ENCODE measurements at places on chromosomes 3 and 15.

GRCh38 chr15:69636169-69636915, 183.7 kb downstream of the RPLP1 start:
- DNase-seq: no peak

GRCh38 chr3:99710094-99710493, 71.7 kb downstream of the COL8A1 start:
- DNase-seq: no peak

DNA sequence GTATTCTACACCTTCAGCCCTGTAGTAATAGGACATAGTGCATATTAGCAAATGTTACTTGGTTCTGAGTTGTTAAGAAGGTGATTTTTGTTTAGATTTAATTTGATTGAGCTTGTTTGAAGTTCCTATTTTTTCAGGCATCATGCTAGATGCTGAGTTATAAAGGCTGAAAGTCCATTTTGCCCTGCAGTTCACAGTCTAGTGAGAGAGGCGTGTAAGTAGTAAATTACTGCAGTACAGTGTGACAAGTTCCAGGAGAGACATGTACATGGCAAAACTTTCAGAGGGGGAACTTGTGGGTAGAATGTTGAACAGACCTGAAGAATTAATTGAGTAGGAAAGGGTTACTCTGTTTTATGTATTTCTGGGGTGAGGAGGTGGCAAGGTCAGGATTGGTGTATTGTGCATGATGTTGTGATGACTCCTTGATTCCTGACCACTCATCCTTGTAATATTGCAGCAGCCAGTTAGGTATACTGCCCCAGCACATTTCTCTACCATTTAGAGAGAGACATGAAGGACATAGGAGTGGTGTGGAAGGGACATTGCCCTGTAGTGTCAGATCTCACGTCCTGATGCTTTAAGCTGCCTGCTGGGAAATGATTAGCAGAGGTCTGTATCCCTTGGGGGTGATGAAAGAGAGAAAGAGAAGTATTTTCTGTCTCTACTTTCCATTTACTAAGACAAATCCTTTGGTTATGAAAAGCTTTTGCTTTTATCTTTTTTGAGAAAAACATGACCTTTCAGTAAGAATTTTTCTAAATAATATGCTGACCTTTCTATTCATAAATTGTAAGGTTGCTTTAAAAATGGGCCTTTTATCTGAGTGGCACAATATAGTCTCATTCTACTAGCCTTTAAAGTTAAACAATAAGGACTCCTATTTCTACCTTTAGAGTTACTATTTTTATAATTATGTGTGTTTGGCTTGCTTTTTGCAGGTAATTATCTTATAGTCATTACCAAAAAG, 16.9 kb downstream of the SACM1L start:
- DNase-seq: no peak

GRCh38 chr3:182904164-182904563, 76.2 kb downstream of the DCUN1D1 start:
- no peak for DNase-seq

DNA sequence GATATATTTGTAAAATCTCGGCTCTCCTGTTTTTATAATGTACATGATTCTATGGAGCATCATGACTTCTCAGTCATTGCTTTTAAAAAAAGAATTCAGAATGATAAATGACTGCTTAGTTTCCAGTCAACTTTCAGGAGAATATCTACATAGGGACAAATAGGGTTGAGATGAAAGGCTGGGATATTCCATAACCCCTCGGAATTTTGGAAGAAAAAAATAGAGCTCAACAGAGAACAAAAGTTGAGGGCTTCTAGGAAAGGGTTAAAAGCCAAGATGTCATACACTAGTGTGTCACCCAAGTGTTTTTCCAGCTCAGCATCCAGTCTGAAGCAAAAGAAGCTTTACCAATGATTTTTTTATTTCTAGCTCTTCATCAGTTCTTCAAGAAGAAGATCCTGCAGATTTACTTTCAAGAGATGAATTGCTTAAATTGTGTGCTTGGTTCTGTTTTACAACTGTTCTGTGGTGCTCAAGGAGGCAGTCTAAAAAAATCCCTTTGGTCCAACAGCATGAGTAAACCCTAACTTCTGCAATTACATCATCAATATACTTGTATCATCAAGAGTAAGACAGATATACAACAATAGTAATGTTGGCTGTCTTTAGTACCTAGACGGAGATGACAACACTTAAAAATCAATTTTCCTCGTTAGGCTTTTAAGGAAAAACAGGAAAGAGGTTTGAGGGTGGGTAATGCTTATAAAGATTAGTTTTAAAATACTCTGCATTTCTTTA, 979 bp downstream of the UNC13C start:
- no peak for DNase-seq
